ENCODE measurements at places on chromosomes 12 and 14.

DNA sequence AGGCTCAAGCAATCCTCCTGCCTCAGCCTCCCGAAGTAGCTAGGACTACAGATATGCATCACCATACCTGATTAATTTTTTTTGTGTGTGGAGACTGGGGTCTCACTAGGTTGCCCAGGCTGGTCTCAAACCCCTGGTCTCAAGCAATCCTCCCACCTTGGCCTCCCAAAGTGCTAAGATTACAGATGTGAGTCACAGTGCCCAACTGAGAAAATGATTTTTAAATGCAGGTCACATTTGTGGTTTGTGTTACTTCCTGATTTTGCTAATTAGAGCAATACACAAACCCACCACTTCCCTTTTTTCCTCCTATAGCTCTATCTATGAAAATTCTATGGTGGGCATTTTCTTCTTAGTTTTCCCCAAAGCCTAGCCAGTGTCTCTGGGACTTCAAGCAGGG lies 45.5 kb upstream of the TMEM263 start:
- peak; percentile 95 for DNase-seq

DNA sequence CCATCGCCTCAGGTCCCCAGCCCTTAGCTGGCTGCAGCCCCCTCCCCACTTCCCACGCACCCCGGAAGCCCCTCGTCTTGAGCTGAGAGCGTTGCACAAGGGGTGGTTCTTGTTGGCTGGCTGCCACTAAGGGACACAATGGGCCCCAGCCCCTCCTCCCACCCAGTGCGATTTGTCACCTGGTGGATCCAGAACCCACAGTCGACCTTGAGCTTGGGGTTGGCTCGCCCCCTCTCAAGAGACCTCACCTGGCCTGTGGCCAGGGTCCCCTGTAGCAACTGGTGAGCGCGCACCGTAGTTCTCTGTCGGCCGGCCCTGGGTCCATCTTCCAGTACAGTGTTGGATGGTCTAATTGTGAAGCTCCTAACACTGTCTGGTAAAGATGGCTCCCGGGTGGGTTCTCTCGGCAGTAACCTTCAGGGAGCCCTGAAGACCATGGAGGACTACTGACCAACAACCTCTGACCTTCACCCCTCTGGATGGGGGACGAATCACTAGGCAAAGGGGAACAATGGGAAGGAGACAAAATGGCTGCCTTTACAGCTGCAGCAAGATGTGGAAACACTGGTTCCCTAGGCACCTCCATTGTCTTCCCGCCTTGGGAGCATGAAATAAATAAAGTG lies 6.6 kb downstream of the PHB2 start:
- DNase-seq = no peak

DNA sequence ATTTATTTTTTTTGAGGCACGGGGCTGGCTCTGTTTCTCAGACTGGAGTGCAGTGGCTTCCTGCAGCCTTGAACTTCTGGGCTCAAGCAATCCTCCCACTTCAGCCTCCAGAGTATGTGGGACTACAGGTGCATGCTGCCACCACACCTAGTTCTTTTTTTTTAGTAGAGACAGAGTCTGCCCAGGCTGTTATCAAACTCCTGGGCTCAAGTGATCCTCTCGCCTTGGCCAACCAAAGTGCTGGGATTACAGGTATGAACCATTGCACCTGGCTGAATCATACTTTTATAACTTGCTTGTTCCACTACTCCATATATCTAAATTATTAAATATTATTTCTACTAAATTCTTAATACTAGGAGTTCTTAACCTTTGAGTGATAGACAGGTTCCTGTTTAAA lies 111.6 kb downstream of the BTG1 start:
- no peak for DNase-seq

- DNase-seq = no peak
These were observed 272.0 kb downstream of the ZFP36L1 start for GRCh38 chr14:68520637-68521556.

GRCh38 chr12:124754949-124755800 lies 108.5 kb downstream of the SCARB1 start:
- peak; percentile 98 for DNase-seq

GRCh38 chr14:100662879-100663760 lies 63.6 kb upstream of the DLK1 start:
- DNase-seq = peak; percentile 70

All from Kasumi-1 (cell line).